ENCODE measurements at places on chromosomes 3 and 15.

DNA sequence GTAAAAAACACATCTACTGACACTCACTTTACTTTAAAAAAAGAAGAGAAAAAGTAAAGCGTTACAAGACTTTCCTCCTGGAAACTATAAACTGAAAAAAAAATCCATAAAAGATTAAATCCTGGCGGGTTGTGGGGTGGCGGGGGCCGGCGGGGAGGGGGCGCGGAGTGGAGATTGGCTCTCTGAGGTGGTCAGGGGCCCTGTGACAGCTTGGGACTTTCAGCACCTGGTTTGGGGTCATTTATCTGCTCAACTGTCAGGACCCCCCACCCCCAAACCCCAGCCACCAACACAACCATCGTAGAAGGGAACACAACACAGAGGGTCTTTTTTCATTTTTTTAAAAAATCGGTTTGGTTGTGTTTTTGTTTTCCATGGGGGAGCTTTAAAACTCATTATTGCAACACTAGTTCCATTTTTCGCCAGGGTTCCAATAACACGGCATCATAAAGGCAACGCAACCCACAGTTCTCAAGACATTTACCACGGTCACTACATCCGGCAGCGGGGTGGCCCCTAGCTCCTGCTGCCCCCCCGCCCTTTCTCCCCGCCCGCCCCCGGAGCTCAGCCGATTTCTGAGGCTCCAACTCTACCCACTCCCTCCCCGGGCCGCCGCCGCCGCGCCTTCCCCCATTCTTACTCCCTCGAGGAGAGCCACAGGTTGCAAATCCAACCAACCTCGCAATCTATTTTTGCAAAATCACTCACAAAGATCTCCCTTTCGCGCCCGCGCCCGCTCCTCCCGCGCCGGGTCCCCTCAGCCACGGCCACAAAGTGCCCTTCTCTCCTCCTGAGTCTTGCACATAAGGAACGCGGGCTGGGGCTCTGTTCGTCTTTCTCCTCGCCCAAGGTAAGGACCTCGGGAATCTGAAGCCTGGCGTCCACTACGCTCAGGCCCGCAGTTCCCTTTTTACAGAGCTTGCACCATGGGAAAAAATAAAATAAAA, 1.8 kb downstream of the BCL6 start:
- DNase-seq, result peak; percentile 60

GRCh38 chr15:90817117-90818057, 51.0 kb upstream of the FURIN start:
- DNase-seq, result no peak

DNA sequence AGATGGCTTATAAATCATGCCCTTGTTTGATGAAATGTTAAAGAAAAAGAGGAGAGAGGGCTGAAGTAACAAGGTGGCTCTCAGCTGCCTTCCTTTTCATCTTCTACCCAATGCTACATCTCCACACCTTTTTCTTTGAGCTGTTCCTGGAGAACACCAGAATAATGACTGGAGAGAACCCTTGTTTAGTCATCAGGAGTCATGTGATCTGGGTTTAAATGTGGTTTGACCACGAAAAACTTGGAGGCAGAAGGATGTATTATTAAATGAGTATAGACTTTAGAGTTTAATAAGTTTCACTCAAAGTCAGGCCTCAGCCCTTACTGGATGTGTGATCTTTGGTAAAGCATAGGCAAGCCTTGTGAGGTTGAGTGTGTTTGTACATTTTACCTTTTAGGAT, 230.3 kb upstream of the TBL1XR1 start:
- no peak for DNase-seq

GRCh38 chr3:106829206-106829605, 548.0 kb upstream of the CCDC54 start:
- no peak for DNase-seq

GRCh38 chr3:66415867-66416428, 84.9 kb downstream of the LRIG1 start:
- no peak for DNase-seq

- DNase-seq, result no peak
Measured at GRCh38 chr3:10518506-10519150, 13.2 kb upstream of the ATP2B2 start.

DNA sequence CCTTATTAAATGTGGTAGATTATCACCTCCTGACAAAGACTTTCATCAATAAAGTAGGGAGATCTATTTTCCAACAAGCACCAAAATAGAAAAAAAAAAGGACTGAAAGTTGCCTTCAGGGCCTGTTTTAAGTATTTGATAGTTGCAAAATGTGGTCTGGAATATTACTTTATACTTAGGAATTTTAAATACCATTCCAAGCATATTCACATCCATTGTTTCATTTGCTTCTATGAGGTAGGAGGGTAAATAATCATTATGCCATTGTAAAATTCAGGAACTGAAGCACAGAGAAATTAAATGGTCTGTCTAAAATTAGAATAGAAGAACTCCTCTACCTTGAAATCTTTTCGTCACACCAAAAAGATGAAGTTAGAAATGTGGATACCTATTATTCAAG, 110.0 kb downstream of the TMCC1 start:
- no peak for DNase-seq

DNA sequence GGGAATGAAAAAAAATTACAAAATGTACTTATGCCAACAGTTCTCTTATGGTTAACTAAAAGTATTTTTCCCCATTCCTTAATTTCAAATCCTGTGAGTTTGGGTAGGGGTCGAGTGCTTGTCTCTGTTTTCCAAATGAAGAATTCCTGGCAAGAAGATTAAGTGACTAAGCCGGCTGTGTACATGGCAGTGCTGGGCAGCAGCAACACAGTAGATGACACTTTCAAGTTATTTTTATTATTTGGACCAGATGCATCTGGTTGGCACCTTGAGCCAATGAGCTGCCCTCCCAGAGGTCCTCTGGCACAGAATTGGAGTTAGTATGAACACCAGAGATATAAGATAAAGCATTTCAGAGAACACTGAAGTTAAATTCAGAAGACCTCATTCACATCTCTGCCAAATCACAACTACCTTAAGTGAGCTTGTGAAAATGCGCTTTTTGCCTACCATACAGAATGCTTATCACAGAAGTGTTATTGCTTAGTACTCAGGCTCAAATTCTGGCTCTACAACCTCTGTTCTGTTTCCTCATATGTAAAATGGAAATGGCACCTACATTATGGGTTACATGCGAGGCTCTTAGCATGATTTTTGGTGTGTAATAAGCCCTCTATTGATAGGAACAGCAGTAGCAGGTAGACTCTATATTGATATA, 256.9 kb downstream of the UBE2E2 start:
- no peak for DNase-seq

GRCh38 chr3:186053954-186054791, 54.7 kb downstream of the ETV5 start:
- DNase-seq, result no peak

GRCh38 chr3:44105571-44105970, 136.1 kb upstream of the TOPAZ1 start:
- DNase-seq, result no peak

DNA sequence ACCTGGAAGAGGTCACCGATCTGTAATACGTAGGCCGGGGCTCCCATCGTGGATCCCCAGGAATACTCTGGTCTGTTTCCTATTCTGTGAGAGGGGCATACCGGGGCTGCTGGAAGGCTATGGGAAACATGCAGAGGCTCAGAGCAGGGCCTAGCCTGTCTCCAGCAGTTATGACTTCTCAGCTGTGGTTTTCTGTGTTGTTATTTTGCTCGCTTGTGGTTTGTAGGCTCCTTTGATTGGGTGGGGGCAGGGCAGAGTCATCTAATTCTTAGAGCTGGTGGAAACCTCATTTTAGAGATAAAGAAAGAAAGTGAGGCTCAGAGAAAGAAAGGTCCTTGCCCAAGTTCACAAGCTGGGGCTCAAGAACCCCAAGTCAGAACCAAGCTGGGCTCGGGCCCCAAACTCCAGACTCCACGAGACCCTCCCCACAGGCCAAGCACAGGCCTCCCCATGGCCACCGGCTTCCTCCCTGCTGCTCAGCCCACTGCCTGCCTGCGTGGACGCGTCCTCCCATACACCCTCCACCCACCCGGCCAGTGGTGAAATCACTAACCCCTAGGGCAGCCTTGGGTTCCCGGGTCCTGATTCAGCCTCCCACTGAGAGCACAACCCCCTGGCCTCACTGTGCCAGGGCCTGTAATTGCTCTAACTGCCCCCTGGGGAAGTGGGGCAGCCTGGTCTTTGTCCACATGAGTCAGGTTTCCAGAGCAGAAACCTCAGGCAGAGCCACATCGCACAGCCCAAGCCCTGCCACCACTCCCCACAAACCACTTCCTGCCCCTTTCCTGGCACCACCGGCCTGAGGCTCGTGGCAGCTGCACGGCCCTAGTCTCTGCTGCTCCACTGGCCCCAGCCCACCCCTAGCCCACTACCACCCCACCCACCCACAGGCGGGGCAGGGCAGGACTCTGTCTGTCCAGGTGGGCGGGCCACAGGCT, 270.8 kb downstream of the UACA start:
- peak; percentile 43 for DNase-seq

- DNase-seq, result no peak
Measured at GRCh38 chr3:54538346-54538745, 389.5 kb downstream of the LRTM1 start.

- peak; percentile 13 for DNase-seq
Measured at GRCh38 chr3:32106929-32107362, 526 bp downstream of the GPD1L start.

DNA sequence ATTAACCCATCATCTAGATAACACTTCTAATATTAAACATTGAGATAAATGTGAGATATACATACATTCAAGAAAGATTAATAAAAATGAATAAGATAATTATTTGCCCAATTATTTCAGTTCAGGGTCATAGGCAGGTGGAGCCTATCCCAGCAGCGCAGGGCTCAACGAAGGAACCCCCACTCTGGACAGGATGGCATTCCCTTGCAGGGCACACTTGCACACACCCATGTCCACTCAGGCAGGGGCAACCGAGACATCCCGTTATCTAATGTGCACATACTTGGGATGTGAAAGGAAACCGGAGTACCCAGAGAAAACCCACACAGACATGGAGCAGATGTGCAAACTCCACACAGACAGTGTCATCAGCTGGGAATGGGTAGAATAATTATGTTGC, 175.4 kb upstream of the CMC1 start:
- DNase-seq, result no peak

GRCh38 chr3:69197455-69197854, 75.1 kb upstream of the LMOD3 start:
- no peak for DNase-seq

DNA sequence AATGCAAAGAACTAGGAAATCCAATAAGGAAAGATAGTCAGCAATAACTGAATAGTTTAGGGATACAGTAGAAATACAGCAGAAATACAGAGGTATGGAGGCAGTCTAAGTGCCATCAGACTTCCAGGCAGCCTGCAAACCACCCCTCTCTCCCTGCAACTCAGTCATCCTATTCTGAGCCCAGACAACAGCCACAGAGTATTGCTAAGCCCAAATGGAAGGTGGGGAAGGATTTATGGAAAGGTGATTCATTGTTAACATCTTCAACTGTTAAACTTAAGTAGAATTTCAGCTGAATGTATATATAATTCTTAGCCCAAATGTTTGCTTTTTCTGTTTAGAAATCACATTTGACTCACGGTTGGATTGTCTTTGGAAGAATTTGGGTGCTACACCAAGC, 300.4 kb downstream of the RBMS3 start:
- DNase-seq, result no peak

DNA sequence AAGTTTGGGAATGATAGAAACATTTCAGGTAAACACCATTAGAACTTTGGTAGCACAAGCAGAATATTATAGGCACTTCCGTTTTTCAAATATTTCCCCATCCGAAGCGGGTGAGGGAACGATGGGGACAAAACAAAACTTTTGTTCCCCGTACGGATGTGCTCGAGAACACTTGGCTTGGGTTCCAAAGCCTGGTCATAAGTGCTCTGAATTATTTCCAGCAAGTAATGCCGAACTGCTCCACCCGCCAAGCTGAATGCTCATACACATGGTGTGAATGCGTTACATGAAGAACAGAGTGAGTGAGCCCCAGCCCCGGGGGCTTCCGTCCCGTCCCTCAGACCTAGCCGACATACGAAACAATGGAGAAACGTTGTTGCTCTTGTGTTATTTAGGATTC, 438.2 kb upstream of the ARRDC4 start:
- DNase-seq, result no peak

GRCh38 chr15:101372960-101373525, 78.0 kb upstream of the SNRPA1 start:
- DNase-seq, result no peak

DNA sequence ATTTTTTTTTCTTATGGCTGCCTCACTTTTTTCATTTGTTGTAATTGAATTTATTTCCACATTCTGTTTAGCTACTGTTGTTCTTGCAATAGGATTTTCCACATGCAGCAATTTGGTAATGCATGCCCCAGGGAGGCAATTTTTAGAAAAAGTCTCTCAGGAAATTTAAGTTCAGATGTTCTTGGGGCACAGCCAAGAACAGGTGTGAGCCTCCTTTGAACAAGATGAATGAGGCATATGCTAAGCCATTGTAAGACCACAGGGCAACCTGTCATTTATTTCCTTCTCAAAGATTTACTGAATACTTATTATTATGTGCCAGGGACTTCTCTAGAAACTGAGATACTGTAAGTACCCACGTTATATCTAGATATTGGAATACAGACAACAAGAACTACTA, 549.5 kb downstream of the DIPK2A start:
- no peak for DNase-seq

DNA sequence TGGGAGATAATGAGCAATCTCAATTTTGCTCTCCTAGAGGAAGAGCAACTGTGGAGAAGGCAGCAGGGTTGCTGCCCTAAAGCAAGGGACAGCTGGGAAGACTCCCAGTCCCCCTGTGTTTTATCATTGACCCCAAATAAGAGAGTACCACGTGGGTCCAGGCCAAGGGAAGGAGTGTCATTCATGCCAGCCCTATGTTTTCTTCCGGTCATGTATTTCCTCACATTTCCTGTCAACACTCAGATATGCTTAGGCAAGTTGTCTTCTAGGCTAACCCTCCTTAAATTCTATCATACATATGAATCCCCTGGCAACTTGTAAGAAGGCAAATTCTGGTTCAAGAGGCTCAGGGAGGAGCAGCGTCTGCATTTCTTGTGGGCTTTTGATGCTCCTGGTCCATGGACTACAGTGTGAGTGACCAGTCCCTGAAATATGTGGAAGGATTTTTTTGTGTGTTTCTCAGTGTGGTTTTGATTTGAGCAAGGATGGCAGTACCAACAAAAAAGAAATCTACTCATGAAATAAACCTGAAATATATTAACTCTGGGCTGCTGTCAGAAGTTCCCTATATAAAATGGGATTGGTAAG, 31.9 kb upstream of the RPP14 start:
- DNase-seq, result no peak

- no peak for DNase-seq
Measured at GRCh38 chr3:110677506-110677905, 394.1 kb upstream of the NECTIN3 start.

DNA sequence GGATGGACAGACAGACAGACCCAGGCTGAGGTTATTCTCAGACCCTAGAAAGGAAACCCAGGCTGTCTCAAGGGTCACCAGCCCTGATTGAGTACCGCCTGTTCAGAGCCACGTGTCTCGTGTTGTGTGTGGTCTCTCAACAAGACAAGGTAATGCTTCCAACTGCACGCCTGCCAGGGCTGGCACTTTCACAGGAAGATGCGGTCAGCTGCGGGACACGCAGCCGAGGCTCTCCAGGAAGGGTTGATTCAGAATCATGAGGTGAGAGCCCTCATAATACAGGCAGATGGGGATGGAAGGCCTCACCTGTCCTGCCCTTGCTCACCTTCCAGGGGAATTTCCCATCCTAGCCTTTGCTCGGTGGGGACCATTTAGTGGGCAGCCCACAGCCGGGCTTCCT, 81.4 kb downstream of the TOP2B start:
- DNase-seq, result no peak

- no peak for DNase-seq
Measured at GRCh38 chr3:124679048-124679638, 51.1 kb upstream of the UMPS start.
